Endothelial cell of umbilical vein (primary cell): ENCODE measurements at places on chromosomes 1 and 21. TPM values are rescaled to one million over a fixed set of nuclear protein-coding genes. Genes with fewer than 3 reads are reported as not detected.

- DNase-seq: no peak
Measured at GRCh38 chr1:220684890-220685289, 5.3 kb upstream of the C1orf115 start.

- no peak for DNase-seq
Measured at GRCh38 chr1:44621841-44622286, 52.4 kb downstream of the TMEM53 start.

DNA sequence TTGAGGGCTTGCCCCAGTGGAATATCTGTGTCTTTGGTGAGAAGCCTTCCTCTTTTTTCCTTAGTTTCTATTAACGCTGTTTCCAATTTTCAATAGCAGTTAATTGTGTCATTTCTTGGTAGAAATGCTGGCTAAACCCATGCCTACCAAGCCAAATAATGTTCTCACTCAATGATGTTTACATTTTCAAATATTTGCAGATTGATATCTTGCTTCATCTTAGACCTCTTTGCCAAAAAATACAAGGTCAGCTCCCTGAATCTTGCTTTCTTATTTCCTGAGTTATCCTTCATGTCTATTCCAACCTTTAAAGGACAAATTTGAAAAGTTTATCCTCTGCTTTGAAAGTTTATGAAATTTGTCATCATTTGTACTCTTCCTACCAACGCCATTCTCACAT lies 5.1 kb downstream of the KCNJ15 start:
- no peak for DNase-seq

DNA sequence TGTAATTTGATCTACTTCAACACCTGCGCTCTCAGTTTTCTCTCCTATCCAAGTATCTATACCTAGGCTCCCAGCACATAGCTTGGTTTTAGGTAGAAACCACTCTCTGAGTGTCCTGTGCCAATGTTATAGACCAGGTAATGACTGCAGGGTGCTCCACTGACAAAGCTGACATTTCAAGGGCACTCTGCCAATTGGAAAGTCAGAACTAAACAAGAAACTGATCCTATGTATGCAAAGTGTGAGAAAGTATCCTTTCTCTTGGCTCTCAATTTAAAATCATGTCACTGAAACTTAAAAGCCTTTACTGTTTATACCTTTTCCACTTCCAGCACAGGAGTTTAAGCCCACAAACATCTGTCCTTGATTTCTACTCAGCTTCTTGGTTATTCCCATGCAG lies 45.0 kb upstream of the AIM2 start:
- no peak for DNase-seq

GRCh38 chr1:61534847-61535246 lies 190.1 kb downstream of the TM2D1 start:
- no peak for DNase-seq

- DNase-seq: peak; percentile 83
Measured at GRCh38 chr1:183633676-183634343, 1.8 kb downstream of the ARPC5 start.

DNA sequence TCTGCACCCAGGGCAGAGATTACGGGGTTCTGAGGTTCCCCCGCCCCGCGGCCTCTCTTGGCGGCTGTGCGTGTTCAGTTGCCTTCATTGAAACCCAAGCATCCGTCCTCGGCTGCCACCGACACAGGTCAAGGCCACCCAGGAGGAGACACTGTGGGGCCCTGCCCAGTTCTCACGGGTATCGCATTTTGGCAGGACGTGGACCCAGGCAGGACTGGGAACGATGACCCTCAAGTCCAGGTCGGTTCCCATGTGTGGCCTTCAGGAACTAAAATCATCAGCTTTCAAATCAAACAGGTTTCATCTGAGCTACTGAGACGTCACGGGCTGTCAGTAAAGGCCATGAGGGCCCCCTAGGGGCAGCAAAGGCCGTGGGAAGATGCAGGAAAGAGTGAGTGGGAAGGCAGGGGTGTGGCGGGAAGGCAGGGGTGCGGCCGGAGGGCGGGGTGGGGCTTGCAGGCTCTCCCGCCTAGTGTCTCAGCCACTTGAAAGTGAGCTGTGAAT lies 7.0 kb upstream of the C1orf174 start:
- DNase-seq: no peak

DNA sequence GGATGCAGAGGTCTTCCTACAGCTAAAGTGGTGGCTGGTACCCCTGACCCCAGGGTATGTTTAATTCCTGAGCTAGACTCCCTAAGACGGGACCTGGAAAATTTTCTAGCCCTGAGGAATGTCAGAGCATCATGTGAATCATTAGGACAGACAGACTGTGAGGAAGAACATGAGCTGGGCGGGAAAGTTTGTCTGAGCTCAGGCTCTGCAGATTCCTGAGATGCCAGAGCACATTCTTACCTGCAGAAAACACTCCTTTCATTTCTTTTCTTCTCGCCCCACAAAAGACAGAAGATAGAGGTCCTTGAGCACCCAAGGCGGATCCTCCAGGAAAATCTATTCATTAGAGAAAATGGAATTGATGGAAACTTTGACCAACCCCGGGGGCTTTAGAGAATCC lies 6.5 kb downstream of the CAPN2 start:
- DNase-seq: no peak

- DNase-seq: no peak
Measured at GRCh38 chr1:185652348-185652747, 81.8 kb upstream of the HMCN1 start.

DNA sequence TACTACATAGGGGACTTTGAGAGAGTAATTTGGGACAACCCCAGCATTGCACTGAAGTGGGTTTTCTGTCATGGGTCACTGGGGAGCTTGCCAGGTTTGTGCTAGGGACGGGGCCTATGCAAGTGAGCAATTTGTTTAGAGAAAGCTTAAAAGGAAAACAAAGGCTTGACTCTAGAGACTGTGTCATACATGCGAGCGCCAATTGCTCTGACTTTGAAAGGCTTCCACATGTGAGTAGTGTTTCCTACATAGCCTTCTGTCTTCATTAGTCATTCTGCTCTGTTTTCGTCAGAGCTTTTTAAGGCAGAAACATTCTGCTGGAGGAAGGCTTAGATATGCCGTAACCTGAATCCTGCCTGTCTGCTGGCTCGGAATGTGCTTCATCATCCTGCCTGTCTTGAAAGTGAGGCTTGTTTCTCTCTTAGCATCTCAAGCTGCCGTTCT lies 28.4 kb downstream of the TRIM45 start:
- DNase-seq: peak; percentile 96

- no peak for DNase-seq
Measured at GRCh38 chr1:229694053-229694693, 68.1 kb downstream of the URB2 start.

DNA sequence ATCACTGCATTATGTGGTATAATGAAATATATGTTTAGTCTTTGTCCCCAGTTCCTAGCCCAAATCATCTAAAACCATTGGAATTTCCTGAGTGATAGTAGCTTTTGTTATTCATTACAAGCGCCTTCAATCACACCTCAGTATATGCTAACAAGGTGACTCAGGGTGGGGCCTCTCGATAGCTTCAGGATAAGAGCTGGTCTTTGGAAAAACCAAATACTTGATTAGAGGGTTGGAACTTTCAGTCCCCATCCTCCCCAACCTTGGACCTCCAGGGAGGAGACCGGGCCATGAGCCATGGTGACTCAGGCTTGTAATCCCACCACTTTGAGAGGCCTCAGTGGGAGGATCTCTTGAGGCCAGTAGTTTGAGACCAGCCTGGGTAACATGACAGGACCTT lies 5.1 kb upstream of the BRDT start:
- no peak for DNase-seq

- DNase-seq: no peak
Measured at GRCh38 chr1:32180186-32181060, 948 bp downstream of the TXLNA start.

GRCh38 chr1:7177438-7178146 lies 392.3 kb downstream of the CAMTA1 start:
- no peak for DNase-seq

- no peak for DNase-seq
Measured at GRCh38 chr1:17409391-17409811, 30.1 kb downstream of the RCC2 start.

- DNase-seq: no peak
Measured at GRCh38 chr1:29802181-29803068, 566.1 kb downstream of the PTPRU start.

DNA sequence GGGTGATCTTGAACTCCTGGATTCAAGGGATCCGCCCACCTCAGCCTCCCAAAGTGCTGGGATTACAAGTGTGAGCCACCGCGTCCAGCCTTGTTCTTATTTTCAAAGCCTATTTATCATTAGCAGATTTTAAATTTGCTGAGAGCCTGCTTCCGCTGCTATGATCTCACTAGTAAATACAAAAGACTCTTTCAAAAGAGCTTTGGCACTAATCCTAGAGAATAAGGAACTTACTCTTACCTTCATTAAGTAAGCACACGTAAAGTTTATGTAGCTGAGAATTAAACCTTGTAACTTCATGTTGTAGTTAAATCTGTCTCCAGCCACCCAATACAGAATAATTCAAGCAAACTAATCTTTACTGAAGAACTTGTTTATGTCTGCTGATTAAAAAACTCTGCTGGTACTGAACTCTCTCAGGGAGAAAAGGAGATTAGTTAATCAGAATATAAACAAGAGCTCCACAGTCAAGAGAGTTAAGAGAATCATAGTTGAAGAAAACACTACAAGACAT lies 72.3 kb downstream of the RUSC1 start:
- no peak for DNase-seq

- DNase-seq: no peak
Measured at GRCh38 chr1:209355415-209355814, 228.1 kb upstream of the CAMK1G start.

DNA sequence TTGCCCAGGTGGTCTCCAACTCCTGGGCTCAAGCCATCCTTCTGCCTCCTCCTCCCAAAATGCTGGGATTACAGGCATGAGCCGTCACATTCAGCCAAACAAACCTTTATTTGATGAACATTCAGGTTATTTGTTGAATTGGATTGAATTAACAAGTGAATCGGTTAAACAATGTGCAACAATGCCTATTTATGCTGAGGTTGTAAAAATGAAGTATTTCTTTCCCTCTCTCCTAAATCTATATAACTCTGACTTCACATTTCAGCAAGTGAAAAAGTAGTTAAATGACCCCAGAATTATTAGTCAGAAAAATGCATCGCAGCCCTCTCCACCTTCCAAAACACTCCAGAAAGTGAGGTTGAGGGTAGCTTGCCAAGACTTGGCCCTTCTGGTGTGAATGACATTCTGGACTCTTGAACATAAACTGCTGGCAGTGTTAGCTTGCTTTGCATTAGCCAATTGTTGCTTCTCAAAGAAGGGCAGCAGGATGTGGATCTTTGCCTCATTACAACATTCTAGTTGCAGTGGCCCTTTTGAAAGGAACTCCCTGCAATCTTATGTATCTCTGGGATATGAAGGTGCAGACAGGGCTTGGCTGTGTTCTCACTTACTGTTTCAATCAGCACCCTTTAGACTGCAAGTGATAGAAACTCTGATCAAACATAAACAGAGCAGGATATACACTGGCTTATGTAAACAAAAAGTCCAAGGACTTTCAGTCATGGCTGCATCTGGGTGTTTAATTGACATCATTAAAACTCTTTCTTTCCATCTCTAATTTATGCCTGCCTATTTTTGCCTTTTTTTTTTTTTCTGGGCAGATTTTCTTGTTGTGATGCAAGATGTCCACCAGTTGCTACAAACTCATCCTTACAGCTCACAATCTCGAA lies 22.4 kb downstream of the EDN2 start:
- no peak for DNase-seq

DNA sequence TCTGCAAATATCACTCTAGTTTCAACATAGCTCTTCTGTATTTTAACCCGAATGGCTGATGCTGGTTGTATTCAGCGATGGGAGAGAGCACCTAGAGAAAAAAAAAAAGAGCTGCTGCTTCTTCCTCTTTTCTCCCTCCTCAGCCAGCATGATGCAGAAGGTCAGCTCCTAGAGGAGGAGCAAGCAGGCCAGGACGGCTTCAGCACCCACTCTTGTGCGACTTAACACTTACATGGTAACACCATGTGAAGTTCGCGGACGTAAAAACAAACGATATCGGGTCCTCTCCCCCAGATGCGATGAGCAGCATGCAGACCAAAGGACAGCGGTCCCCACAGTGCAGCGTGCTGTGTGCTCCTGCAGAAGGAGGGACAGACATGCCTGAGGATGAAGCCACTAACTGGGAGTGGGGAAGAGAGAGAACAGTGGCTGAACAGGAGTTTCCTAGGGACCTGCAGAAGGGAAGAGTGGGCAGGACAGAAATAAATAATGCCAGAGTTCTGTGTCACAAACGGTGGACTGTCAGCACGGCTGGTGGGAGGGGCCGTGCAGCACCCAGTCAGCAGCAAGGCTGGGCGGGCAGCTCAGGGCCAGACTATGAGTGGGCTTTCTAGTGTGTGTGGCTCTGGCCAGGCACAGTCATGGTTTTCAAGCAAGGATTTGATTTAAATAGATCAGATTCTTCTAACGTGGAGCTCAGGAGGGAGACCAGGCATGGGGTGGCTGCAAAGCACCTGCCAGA lies 11.4 kb upstream of the B3GALT5 start:
- DNase-seq: no peak

GRCh38 chr1:21508580-21509350 lies 458 bp upstream of the ALPL start:
- peak; percentile 8 for DNase-seq

GRCh38 chr1:56071351-56071750 lies 508.0 kb downstream of the PLPP3 start:
- DNase-seq: no peak

- DNase-seq: no peak
Measured at GRCh38 chr1:156502391-156502893, 1.9 kb upstream of the MEF2D start.

DNA sequence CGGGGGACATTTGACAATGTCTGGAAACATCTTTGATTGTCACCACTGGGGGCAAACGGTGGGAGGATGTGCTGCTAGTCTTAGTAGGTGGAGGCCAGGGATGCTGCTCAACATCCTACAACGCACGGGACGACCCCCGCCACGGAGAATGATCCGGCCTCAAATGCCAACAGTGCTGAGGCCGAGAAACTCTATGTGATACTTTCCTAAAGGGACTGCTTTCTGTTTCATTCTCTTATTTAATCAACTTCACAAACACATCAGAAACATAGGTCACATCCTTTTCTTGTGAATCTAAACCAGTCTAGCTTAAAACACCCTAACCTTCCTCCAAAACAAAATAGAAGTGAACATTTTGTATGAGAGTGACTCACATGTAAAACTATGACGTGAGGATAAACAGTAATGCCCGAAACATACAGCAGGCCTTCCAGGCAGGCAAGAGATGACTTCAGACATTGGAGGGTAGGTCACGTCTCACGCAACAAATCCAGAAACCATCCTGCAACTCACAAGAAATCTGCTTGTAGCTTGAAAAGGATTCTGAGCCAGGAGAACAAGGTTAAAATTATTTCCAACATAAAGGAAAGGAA lies 37.2 kb upstream of the ETS2 start:
- DNase-seq: no peak

- no peak for DNase-seq
Measured at GRCh38 chr1:44282704-44283426, 69.6 kb downstream of the DMAP1 start.

- DNase-seq: no peak
Measured at GRCh38 chr1:7393136-7393535, 378.0 kb upstream of the VAMP3 start.

Gene KRTAP19-1
- polyA plus RNA-seq: not detected in 2 replicates

Gene PTGS2
- 57.7 and 84.6 TPM in 2 replicates for polyA plus RNA-seq

Gene FCN3
- polyA plus RNA-seq: 0.15 and 0.25 TPM in 2 replicates
